Stomach (tissue), 19 donors: ENCODE measurements at places on chromosomes 2 and 18. TPM values are rescaled to one million over a fixed set of nuclear protein-coding genes. Genes with fewer than 3 reads are reported as not detected.

- no peak overlapping the region for H3K27ac ChIP-seq
- DNase-seq: no peak
- peaks cover 7% of the 10 kb centered on the region for H3K36me3 ChIP-seq
- no peaks in the 10 kb centered on the region for H3K27me3 ChIP-seq
These were observed 94.0 kb downstream of the VRK2 start for GRCh38 chr2:58140508-58141072.

- H3K36me3 ChIP-seq: no peaks in the 10 kb centered on the region
- no peak overlapping the region for H3K4me3 ChIP-seq
- DNase-seq: no peak
- no peaks in the 10 kb centered on the region for H3K27me3 ChIP-seq
- no peak overlapping the region for H3K27ac ChIP-seq
These were observed 1118.3 kb upstream of the DDX18 start for GRCh38 chr2:116696223-116696622.

DNA sequence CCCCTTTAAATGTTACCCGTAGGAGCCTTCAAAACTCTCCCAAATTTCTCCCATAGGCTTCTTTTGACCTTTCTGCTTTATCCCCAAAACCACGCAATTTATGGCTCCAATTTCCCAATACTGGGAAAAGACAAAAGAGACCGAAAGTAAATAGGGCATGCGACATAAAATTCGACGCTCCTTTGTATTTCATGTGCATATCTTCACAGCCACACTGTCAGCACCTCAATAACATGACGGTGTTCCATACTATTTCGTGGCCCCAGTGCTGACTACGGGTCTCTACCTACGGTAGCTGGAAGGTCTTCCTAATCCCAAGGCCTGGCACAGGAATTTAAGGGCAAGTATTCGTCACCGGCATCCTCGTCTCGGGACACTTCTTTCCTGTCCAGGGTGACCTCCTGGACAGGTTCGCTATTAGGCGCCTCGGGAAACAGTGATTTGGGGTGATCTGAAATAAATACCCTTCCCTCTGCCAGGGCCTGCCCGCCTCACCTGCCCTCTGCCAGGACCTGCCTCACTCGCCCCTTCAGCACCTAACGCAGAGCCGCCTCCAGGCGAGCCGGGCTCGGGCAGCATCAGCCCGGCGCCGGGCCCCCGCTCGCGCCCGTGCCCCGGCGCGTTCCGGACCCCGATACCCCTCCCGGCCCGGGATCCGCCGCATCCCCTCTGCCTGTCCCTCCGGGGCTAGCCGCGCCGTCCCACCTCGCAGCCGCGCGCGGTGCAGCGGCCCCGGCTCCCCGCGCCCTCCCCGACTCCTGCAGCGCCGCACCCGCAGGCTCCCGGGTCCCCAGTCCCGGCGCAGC lies 680 bp downstream of the DTNB start:
- peak overlapping the region; percentile 82 for H3K4me3 ChIP-seq
- peak overlapping the region; percentile 86 for H3K27ac ChIP-seq
- DNase-seq: peak; percentile 87
- H3K36me3 ChIP-seq: no peaks in the 10 kb centered on the region
- no peaks in the 10 kb centered on the region for H3K27me3 ChIP-seq

GRCh38 chr2:143110758-143111428 lies 18.3 kb upstream of the ARHGAP15 start:
- no peak overlapping the region for H3K4me3 ChIP-seq
- H3K36me3 ChIP-seq: no peaks in the 10 kb centered on the region
- H3K27ac ChIP-seq: no peak overlapping the region
- DNase-seq: peak; percentile 84
- H3K4me1 ChIP-seq: no peaks in the 10 kb centered on the region

- H3K36me3 ChIP-seq: no peaks in the 10 kb centered on the region
- no peak within 1 kb of the TSS for H3K27ac ChIP-seq
- peak within 1 kb of the TSS; percentile 12 for H3K4me3 ChIP-seq
- peak; percentile 91 for DNase-seq
- H3K27me3 ChIP-seq: no peaks in the 10 kb centered on the region
These were observed at the start of gene NTSR2 for GRCh38 chr2:11669454-11670291. Gene NTSR2 (minus strand): TSS chr2:11670195. CDS start chr2:11670129, 66 bp downstream.

GRCh38 chr2:232473467-232473890 lies 14.2 kb downstream of the ECEL1 start:
- no peaks in the 10 kb centered on the region for H3K27me3 ChIP-seq
- no peak overlapping the region for H3K27ac ChIP-seq
- DNase-seq: no peak
- H3K36me3 ChIP-seq: no peaks in the 10 kb centered on the region

- H3K27ac ChIP-seq: peak overlapping the region; percentile 56
- H3K36me3 ChIP-seq: no peaks in the 10 kb centered on the region
- peak; percentile 56 for DNase-seq
- no peak overlapping the region for H3K4me3 ChIP-seq
- peaks cover 19% of the 10 kb centered on the region for H3K4me1 ChIP-seq
These were observed 16.9 kb downstream of the STEAP3 start for GRCh38 chr2:119240311-119241204.

GRCh38 chr2:139214801-139215200 lies 434.6 kb upstream of the NXPH2 start:
- no peaks in the 10 kb centered on the region for H3K4me1 ChIP-seq
- DNase-seq: no peak
- no peak overlapping the region for H3K4me3 ChIP-seq

- peaks cover 3% of the 10 kb centered on the region for H3K36me3 ChIP-seq
- no peaks in the 10 kb centered on the region for H3K4me1 ChIP-seq
- no peak overlapping the region for H3K4me3 ChIP-seq
- H3K27ac ChIP-seq: no peak overlapping the region
- no peak for DNase-seq
- H3K27me3 ChIP-seq: no peaks in the 10 kb centered on the region
These were observed 246.3 kb upstream of the NRP2 start for GRCh38 chr2:205435970-205436369.

DNA sequence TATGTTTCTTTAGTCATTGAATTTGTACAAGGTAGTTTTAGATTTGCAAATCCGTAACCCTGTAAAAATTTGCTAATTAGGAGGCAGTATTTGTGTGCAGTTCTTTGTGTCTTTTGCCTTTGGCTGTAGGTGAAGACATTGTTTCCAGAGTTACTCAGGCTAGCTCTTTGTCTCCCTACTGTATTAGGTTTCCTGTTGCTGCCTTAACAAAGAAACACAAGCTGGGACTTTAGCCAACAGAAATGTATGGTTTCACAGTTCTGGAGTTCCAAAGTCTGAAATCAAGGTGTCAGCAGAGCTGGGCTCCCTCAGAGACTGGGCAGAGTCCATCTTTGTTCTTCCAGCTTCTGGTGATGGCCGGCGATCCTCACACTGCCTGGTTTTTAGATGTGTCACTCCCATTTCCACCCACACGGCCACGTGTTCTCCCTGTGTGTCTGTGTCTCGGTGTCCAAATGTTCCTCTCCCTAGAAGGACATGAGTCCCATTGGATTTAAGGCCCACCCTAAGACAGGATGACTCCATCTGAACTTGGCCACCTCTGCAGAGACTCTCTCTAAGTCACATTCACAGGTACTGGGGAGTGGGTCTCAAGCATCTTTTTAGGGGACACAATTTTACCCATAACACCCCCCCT lies 309.7 kb downstream of the GALR1 start:
- no peaks in the 10 kb centered on the region for H3K4me1 ChIP-seq
- H3K4me3 ChIP-seq: no peak overlapping the region
- H3K27ac ChIP-seq: no peak overlapping the region
- H3K36me3 ChIP-seq: no peaks in the 10 kb centered on the region
- no peak for DNase-seq

GRCh38 chr18:32086881-32087280 lies 4.8 kb upstream of the RNF138 start:
- H3K36me3 ChIP-seq: no peaks in the 10 kb centered on the region
- no peaks in the 10 kb centered on the region for H3K27me3 ChIP-seq
- no peak overlapping the region for H3K4me3 ChIP-seq
- no peak overlapping the region for H3K27ac ChIP-seq
- DNase-seq: no peak
- peaks cover 14% of the 10 kb centered on the region for H3K4me1 ChIP-seq

DNA sequence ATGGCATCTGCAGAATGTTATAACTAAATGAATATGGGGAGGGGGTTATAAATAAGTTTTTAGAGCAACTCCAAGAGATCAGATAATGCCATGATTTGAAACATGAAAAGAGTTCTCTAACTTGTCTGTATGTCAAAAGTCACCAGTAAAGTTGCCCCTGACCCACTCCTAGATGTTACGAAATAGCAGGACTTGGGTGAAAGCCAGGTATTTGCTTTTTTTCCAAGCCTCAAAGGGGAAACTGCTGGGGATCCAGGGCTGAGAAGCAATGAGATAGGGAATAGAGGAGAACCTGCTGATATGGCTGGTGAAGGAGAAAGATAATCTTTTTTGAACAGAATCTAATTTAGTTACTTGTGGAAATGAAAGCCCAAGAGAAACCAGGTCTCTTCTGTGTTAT lies 191.5 kb upstream of the CDH20 start:
- no peaks in the 10 kb centered on the region for H3K27me3 ChIP-seq
- no peaks in the 10 kb centered on the region for H3K36me3 ChIP-seq
- H3K4me1 ChIP-seq: no peaks in the 10 kb centered on the region
- H3K4me3 ChIP-seq: no peak overlapping the region
- no peak overlapping the region for H3K27ac ChIP-seq
- DNase-seq: peak; percentile 7

DNA sequence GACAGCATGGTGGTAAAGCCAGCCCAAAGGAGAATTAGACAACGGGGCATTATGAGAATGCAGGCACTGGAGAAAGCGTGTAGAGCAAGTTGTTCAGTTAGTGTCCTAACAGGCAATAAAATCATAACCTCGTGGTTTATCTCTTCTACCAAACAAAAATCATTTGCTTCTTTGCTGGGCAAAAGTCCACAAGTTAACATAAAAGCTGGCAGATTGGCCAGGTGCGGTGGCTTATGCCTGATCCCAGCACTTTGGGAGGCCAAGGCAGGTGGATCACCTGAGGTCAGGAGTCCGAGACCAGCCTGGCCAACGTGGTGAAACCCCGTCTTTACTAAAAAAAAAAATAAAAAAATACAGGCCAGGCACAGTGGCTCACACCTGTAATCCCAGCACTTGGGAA lies 364.1 kb downstream of the SETBP1 start:
- H3K4me3 ChIP-seq: no peak overlapping the region
- no peaks in the 10 kb centered on the region for H3K36me3 ChIP-seq
- no peak overlapping the region for H3K27ac ChIP-seq
- DNase-seq: no peak

GRCh38 chr2:48132271-48132625 lies 225.9 kb upstream of the FBXO11 start:
- no peak overlapping the region for H3K4me3 ChIP-seq
- H3K27ac ChIP-seq: no peak overlapping the region
- peak; percentile 34 for DNase-seq
- H3K36me3 ChIP-seq: no peaks in the 10 kb centered on the region
- H3K4me1 ChIP-seq: peaks cover 5% of the 10 kb centered on the region

DNA sequence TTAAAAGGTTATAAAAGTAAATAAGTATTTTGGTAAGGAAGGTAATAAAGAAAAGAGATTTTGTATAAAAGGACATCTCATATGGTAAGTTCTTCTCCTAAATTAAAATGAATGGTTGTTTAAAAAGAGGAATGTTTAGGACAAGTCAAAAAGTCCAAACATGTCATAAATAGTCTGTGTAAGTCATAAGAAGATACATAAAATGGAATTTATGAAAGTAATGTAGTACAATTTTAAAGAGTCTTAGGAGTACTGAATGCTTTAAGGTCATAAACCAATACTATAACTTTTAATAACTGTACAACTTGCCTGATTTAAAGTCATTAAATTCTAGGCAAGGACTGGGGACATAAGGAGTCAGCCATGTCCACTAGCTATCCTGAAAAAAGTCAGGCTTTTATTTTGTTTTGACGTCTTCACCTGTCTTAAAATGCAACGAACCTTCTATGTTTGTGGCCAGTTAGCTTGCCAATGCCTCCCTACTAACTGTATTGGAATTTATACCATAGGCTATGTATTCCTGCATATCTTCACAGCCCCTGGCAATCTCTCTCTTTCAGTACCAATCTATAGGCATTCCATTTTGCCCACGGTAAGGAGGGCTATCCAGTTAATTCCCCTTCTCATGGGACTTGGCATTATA lies 312.3 kb upstream of the LRRTM4 start:
- no peaks in the 10 kb centered on the region for H3K36me3 ChIP-seq
- H3K4me3 ChIP-seq: no peak overlapping the region
- H3K4me1 ChIP-seq: no peaks in the 10 kb centered on the region
- no peak for DNase-seq
- no peak overlapping the region for H3K27ac ChIP-seq

DNA sequence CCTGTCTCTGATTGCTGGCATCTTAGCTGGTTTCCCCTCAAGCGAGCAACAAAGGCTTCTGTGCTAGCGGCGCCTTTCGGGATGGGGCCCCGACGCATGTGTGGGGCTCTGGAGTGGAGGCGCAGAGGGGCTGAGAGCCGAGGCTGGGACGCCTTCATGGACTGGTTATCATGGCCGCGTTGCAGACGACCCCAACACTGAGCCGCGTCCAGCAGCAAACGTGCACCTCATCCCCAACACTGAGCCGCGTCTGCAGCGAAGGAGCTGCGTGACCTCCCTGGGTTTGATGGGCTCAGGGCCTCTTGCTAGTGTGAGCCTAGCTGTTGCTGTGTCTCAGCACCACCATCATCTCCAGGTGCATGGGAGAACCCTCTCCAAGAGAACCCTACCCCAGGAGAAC lies 123.7 kb upstream of the CTDP1 start:
- no peak overlapping the region for H3K27ac ChIP-seq
- no peak overlapping the region for H3K4me3 ChIP-seq
- DNase-seq: no peak

GRCh38 chr2:121146630-121147029 lies 138.4 kb downstream of the TFCP2L1 start:
- no peaks in the 10 kb centered on the region for H3K4me1 ChIP-seq
- no peaks in the 10 kb centered on the region for H3K27me3 ChIP-seq
- H3K4me3 ChIP-seq: no peak overlapping the region

DNA sequence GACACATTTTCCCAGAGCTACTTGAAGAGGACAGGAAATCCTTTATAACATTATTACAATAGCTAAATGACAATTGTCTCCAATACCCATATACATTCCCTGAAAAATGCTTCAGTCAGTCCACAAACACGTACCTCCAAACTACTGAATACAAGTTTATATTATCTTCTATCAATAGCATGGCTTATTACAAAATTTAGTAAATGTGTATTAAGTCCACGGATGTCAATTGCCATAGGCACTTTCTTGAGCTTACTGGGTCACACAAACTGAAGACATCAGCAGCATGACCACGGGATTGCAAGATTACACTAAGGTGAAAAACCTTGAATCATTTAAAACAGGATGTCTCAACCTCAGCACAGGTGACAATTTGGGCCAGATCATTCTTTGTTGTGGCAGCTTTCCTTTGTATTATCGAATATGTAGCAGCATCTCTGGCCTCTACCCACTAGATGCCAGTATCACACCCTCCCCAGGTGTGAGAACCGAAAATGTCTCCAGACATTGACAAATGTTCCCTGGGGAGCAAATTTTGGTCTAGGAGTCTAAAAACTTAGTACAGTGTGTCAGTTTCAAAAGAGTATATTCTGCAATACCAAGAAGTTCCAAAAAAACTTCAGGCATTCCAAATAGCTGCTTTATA lies 1.4 kb downstream of the MBD2 start:
- DNase-seq: no peak
- peak overlapping the region; percentile 96 for H3K27ac ChIP-seq
- H3K36me3 ChIP-seq: no peaks in the 10 kb centered on the region
- no peaks in the 10 kb centered on the region for H3K27me3 ChIP-seq
- H3K4me1 ChIP-seq: peaks cover 45% of the 10 kb centered on the region
- H3K4me3 ChIP-seq: peak overlapping the region; percentile 86

- no peaks in the 10 kb centered on the region for H3K27me3 ChIP-seq
- no peaks in the 10 kb centered on the region for H3K36me3 ChIP-seq
These were observed 5.1 kb upstream of the CALCRL start for GRCh38 chr2:187453078-187453641.

The RASGRP3 gene
- total RNA-seq: 30.6 TPM

The MAP3K19 gene
- total RNA-seq: not detected

The GPR155 gene
- total RNA-seq: 25.1 TPM

The CD207 gene
- not detected for total RNA-seq

The ALKAL2 gene
- total RNA-seq: 0.45 TPM

The HRH4 gene
- total RNA-seq: not detected

The FBXO48 gene
- 0.45 TPM for total RNA-seq

The ASB18 gene
- total RNA-seq: not detected
